ENCODE measurements at places on chromosomes 12 and 14. TPM values are rescaled to one million over a fixed set of nuclear protein-coding genes. Genes with fewer than 3 reads are reported as not detected.

OTX2 gene
- total RNA-seq: not detected

HCFC2 gene
- 57.9 TPM for total RNA-seq

LRRC9 gene
- total RNA-seq: 4.3 TPM

GRCh38 chr12:117034701-117035151 is 64.5 kb downstream of the TESC start:
- DNase-seq: no peak
- no peaks in the 10 kb centered on the region for H3K36me3 ChIP-seq
- no peak overlapping the region for H3K27ac ChIP-seq
- no peaks in the 10 kb centered on the region for H3K27me3 ChIP-seq

DNA sequence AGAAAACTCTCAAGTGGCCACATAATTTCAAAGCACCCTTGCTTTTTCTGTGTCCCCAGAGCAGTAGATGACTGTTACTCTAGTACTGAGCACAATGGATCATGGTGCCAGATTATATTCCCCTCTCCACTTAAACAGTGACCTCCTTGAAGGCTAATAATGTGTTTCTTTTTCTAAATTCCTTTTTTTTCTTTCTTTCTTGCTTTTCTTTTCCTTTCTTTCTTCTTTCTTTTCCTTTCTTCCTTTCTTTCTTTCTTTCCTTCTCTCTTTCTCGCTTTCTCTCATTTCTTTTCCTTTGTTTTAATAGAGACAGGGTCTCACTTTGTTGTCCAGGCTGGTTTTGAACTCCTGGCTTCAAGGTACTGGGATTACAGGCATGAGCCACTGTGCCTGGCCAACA is 26.2 kb upstream of the TSPAN11 start:
- no peak for DNase-seq
- no peak overlapping the region for H3K4me3 ChIP-seq
- H3K27me3 ChIP-seq: no peaks in the 10 kb centered on the region
- no peaks in the 10 kb centered on the region for H3K4me1 ChIP-seq
- no peak overlapping the region for H3K27ac ChIP-seq
- no peaks in the 10 kb centered on the region for H3K36me3 ChIP-seq

DNA sequence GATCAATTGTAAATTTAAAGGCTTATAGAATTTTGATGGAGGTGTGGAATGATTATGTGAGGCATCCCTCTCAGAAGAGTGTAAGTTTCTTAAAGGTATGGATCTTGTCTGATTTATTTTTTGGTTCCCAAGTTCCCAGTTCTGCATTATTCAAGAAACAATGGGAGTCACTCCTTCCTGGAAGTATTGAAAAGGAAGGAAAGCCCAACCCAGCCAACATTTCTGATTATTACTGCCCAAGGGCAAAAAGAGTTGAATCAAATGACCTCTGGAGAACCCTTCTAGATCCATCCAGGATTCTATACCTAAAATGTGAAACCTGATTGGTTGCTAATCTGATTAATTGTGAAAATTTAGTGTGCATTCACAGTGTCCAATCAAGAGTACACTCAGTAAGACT is 166.2 kb downstream of the ANO2 start:
- H3K4me3 ChIP-seq: no peak overlapping the region
- no peak for DNase-seq
- H3K4me1 ChIP-seq: no peaks in the 10 kb centered on the region
- H3K36me3 ChIP-seq: no peaks in the 10 kb centered on the region
- H3K27ac ChIP-seq: no peak overlapping the region

- H3K36me3 ChIP-seq: no peaks in the 10 kb centered on the region
- H3K27ac ChIP-seq: no peak overlapping the region
- H3K4me1 ChIP-seq: no peaks in the 10 kb centered on the region
- DNase-seq: no peak
- H3K27me3 ChIP-seq: no peaks in the 10 kb centered on the region
- H3K4me3 ChIP-seq: no peak overlapping the region
These were observed 23.6 kb downstream of the ZNF664 start for GRCh38 chr12:123996581-123996980.

GRCh38 chr12:88015825-88016224 is 13.4 kb downstream of the C12orf50 start:
- no peak overlapping the region for H3K4me3 ChIP-seq
- no peaks in the 10 kb centered on the region for H3K36me3 ChIP-seq
- H3K27ac ChIP-seq: no peak overlapping the region
- no peak for DNase-seq
- no peaks in the 10 kb centered on the region for H3K4me1 ChIP-seq

GRCh38 chr12:42962384-42962783 is 372.8 kb upstream of the PRICKLE1 start:
- DNase-seq: no peak
- H3K4me1 ChIP-seq: no peaks in the 10 kb centered on the region
- no peak overlapping the region for H3K4me3 ChIP-seq

- H3K27me3 ChIP-seq: no peaks in the 10 kb centered on the region
- DNase-seq: no peak
- H3K4me1 ChIP-seq: peaks cover 4% of the 10 kb centered on the region
- H3K4me3 ChIP-seq: no peak overlapping the region
- H3K36me3 ChIP-seq: no peaks in the 10 kb centered on the region
These were observed 210.8 kb downstream of the CNTN1 start for GRCh38 chr12:40903040-40903439.

- peak overlapping the region; percentile 85 for H3K4me3 ChIP-seq
- H3K27ac ChIP-seq: peak overlapping the region; percentile 93
- no peaks in the 10 kb centered on the region for H3K36me3 ChIP-seq
- peak; percentile 71 for DNase-seq
- H3K27me3 ChIP-seq: no peaks in the 10 kb centered on the region
These were observed 727 bp downstream of the LDHB start for GRCh38 chr12:21656905-21657325.

DNA sequence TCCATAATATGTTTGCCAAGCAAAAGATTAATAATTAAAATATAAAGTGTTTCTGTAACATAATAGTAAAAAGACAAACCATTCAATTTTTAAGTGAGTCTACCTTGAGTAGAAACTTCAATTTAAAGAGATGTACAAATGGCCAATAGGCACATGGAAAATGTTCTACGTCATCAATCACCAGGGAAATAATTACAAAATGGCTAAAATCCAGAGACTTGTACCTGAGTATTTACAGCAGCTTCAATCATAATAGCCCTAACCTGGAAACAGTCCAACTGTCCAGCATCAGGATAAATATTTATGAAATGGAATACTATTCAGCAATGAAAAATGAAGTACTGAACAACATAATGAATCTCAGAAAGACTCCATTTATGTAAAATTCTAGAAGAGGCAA is 95.5 kb upstream of the FAR2 start:
- H3K4me1 ChIP-seq: no peaks in the 10 kb centered on the region
- no peak overlapping the region for H3K27ac ChIP-seq
- H3K36me3 ChIP-seq: no peaks in the 10 kb centered on the region
- no peak overlapping the region for H3K4me3 ChIP-seq
- DNase-seq: no peak
- H3K27me3 ChIP-seq: no peaks in the 10 kb centered on the region

- H3K27ac ChIP-seq: no peak overlapping the region
- H3K27me3 ChIP-seq: no peaks in the 10 kb centered on the region
- no peak for DNase-seq
These were observed 24.0 kb downstream of the FKBP11 start for GRCh38 chr12:48901278-48901677.

GRCh38 chr12:57213058-57213715 is 3.4 kb upstream of the NXPH4 start:
- peak overlapping the region; percentile 33 for H3K27ac ChIP-seq
- H3K4me1 ChIP-seq: peaks cover 27% of the 10 kb centered on the region
- H3K36me3 ChIP-seq: no peaks in the 10 kb centered on the region
- no peak overlapping the region for H3K4me3 ChIP-seq
- no peaks in the 10 kb centered on the region for H3K27me3 ChIP-seq

DNA sequence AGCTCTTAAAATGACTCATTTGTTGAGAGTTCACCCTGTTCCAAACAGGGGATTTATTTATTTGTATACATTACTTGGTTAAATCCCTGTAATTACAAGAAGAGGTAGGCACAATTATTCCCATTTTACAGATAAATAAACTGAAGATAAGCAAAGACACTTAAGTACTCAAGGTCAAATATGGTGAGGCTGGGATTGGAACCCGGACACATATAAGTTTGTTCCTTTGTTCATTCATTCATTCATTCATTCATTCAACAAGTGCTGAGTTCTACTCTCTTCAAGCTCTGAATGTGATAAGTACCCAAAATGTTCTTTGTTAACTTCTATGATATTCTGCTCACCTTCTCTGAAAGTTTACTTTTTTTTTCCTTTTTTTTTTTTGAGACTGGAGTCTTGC is 2.4 kb upstream of the TRIM9 start:
- no peaks in the 10 kb centered on the region for H3K27me3 ChIP-seq
- no peak for DNase-seq
- no peak overlapping the region for H3K4me3 ChIP-seq
- H3K4me1 ChIP-seq: peaks cover 18% of the 10 kb centered on the region
- no peaks in the 10 kb centered on the region for H3K36me3 ChIP-seq
- H3K27ac ChIP-seq: no peak overlapping the region

DNA sequence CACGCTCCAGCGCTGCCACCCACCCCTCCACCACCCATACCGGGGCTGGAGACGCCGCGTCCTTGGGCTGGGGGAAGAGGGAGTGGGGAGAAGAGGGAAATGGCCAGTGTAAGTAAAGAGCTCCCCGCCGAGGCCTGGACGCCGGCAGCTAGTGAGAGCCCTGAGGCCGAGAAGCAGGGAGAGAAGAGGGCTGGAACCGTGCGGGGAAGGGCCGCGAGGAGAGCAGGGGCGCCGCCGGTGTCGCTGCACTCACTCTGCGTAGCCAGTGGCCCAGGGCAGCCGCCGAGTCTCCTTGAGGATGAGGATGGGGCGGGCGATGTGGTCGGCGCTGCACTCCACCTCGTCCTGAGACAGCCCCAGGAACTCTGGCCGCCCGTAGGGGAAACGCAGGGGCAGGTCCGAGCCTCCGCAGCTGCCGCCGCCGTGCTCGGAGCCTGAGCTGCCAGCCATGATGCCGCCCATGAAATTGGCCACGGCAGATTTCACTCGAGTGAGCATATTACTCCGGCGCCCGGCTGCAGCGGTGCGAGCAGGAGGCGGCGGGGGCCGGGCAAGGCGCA is 631 bp downstream of the PPM1H start:
- H3K4me3 ChIP-seq: peak overlapping the region; percentile 74
- no peak overlapping the region for H3K27ac ChIP-seq
- H3K27me3 ChIP-seq: no peaks in the 10 kb centered on the region
- H3K36me3 ChIP-seq: no peaks in the 10 kb centered on the region
- H3K4me1 ChIP-seq: peaks cover 9% of the 10 kb centered on the region

DNA sequence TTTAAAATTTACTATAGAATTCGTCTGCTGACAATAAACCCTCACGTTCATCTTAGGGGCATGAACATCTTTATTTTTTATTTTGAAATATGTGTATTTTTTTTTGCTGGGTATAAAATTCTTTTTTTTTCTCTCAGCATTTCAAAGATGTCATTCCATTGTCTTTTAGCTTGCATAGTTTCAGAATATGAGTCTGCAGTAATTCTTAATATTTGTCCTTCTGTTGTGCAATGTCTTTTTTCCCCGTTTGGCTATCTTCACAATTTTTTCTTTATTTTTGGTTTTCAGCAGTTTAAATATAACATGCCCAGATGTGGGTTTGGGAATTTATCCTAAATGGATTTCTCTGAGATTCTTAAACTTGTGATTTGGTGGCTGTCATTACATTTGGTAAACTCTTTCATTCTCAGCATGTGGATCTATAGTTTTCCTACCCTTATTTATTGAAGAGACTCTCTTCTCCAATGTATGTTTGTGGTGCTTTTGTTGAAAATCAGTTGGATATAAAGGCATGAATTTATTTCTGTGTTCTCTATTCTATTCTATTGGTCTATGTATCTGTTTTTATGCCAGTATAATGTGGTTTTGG is 37.8 kb upstream of the PLBD1 start:
- no peaks in the 10 kb centered on the region for H3K27me3 ChIP-seq
- H3K4me1 ChIP-seq: no peaks in the 10 kb centered on the region
- DNase-seq: no peak
- H3K4me3 ChIP-seq: no peak overlapping the region

DNA sequence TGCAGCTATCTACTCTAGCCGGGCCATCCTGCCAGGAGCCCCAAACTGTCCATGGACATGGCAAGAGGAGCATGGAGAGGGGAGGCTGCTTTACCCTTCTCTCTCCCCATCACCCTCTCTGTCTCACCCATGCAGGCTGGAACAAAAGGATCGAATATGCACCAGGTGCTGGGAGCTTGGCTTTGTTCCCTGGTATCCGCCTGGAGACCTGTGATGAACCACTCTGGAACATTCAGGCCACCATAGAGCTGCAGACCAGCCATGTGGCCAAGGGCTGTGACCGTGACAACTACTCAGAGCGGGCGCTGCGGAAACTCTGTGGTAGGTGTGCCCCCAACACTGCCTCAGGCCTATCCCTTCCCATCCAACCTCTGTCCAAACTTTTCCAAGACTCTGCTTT is 5.9 kb downstream of the CLSTN3 start:
- no peaks in the 10 kb centered on the region for H3K27me3 ChIP-seq
- H3K27ac ChIP-seq: no peak overlapping the region
- no peaks in the 10 kb centered on the region for H3K4me1 ChIP-seq
- no peak for DNase-seq
- H3K4me3 ChIP-seq: no peak overlapping the region

All from testis (tissue), 5 donors.